Hepatic stellate cell (primary cell): ENCODE measurements at places on chromosomes 5 and 9.
A peak's percentile ranks its signal among the peaks of the same experiment; 100 is the strongest.

DNA sequence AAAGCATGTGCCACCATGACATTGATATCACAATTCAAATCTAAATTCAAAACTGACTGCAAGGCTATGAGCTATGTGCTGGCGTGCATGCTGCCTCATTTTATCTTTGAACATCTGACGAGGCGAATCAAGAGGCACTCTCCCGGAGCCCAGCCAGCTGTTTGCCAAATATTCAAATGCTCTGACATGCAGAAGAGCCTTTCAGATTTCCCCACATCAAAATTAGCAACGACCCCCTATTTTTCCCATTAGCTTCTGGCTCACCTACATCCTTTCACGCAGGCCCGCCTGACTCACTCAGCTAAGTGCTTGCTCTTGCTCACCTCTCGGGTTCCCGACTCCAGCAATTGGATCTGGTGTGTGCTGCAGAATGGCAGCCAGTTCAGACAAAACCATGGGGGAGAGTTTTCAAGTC lies 159.0 kb downstream of the NR2F1-AS1 start:
- no peak for DNase-seq

DNA sequence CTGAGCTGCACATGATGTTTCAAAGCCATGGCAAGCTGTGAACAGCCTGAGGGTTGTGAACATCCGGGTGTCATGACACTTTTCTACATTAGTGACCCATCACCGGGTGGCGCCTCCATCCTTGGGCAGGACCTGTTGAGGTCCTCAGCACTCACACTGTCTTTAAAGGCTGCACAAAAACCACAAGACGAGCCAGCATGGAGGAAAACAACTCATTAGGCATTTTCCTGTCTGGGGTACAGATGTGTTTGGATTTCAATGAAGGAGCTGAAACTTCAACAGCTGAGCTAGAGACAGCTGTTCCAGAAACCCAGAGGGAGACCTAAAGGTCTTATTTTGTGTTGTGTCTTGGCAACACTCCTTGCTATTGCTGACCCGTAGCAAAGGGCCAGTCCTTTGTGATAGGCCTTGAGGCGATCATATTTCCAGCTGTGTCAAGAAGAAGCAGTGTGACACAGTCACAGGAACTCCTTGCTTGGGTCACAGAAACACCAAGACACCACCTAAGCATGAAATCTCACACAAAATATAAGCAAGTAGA lies 151.8 kb upstream of the VLDLR start:
- no peak for DNase-seq

- peak; percentile 87 for DNase-seq
Observed at GRCh38 chr9:34603610-34604231, 8.2 kb downstream of the RPP25L start.

- no peak for DNase-seq
Observed at GRCh38 chr9:3902631-3903030, 376.8 kb upstream of the RFX3 start.

DNA sequence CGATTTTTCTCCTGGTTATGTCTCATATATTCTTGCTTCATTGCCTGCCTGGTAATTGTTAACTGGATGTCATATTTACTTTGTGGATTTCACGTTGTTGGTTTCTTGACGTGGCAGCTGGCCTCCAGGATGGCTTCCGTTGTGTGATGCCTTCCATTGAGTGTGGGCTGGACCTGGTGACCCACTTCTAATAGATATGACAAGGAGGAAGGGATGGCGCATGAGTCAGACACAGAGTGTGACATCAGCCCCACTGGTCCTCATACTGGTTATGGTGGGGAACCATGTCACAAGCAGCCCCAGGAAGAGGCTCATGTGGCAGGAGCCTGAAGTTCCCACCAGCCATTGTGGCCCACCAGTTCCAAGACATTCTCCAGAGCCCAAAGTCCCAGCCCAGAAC lies 6.4 kb upstream of the PAEP start:
- no peak for DNase-seq

GRCh38 chr5:105536675-105537074 lies 1974.1 kb upstream of the NUDT12 start:
- DNase-seq: no peak

GRCh38 chr5:66596636-66597182 lies 516 bp downstream of the MAST4 start:
- DNase-seq: peak; percentile 8

DNA sequence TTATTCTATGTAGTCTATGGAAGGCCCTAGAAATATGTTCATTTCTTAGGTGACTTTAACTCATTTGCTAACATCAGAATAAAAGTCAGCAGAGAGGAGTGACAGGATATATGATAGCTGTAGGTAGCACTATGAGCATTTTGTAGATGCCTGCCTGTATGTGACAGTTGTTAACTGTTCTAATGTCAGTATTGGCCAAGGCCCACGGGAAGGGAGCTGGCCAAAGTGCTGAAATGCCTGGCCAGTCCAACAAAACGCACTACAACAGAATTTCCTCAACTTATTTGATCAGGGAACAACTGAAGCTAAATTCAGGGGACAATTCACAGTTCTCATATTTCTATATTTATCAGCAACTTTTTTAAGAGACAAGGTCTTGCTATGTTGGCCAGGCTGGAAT lies 20.8 kb downstream of the SV2C start:
- no peak for DNase-seq

DNA sequence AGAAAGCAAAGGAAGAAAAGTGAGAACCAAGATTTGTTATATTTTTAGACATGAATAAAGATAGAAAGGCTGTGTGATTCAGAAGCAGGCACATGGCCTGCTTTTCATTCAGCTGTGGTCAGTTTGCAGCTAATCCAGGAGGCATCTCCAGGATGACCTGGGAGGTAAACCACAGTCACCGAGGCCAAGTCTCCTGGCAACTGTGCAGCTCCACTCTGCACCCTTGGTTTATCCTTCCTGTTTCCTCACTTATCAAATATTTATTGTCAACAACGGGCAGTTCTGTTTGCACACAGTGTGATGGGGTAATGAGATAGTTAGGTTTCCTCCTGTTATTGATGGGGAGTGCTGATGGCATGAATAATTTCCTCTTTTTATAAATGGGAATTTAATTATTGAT lies 243.0 kb downstream of the PSAT1 start:
- DNase-seq: peak; percentile 47

DNA sequence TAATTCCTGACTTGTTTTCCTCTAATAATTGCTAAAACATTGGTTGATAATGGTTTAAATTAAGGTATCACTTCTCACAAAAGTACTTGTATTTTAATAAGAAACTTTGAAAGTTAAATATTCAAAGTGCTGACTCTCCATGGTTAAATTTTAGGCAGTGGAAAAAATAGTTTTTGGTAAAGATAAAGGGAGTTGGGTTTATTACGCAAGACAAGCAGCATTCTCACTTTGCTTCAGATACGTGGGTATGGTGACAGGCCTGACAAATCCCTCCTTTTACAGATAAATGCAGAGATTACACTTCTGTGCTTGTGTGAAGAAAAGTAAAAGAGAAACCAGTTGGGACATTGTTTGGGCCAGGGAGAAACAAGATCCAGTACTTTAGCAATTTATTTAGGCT lies 14.5 kb upstream of the FAM170A start:
- no peak for DNase-seq

DNA sequence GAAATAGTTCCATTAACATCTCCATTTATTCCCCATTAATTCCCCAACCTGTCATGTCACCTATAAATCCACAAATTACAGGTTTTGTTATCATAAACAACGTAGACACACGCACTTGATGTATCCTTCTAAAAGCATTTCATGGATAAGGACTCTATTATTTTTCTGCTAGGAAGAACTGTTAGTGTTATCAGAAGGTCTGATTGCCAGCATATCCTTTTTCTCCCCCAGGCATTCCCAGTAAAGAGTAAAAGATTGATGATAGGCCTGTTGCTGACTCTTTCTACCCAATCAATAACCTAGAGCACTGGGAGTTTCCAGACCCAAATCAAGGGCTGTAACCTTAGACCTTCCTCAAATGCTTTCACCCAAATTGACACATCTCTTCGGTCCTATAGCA lies 60.8 kb downstream of the RFK start:
- DNase-seq: no peak

DNA sequence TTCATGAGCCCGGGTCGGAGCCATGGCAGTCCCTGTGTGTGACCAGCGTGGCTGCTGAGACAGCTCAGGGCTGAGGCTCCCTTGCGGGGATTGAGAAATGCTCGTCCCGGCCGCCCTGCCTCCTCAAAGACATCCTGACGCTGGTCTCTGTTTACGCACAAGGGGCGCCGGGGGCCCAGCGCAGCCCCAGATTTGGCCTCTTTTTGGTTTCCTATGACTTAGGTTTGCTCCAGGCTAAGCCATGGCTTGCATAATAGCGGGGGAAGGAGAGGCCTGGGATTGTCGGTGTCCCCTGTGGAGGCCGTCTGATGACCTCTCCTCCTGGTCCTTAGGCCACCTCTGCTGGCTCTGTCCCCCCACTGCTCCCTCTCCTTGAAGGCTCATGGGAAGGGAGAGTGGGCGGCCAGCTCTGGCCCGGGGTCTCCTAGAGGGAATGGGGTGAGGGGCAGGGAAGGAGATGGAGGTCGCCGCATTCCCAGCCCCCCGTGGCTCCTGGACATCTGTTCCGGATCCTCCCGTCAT lies 3.5 kb downstream of the LAMC3 start:
- no peak for DNase-seq

DNA sequence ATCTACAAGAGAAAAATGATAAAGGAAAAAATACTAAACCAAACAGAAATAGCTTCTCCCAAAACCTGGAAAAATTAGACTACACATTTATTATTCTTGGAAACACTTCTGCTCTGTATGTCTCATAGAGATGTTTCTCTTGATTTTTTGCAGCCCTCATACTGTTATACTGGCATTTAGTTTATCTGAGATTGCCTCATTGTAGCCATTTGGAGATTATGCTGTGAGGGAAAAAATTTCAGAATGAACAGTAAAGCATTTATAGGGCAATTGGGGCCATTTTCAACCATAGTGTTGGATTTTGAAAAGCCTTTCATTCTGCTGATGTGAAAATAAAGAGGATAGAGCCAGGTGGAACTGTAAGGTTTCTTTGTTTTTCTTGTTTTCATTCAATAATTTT lies 441.8 kb upstream of the RIOK2 start:
- no peak for DNase-seq

DNA sequence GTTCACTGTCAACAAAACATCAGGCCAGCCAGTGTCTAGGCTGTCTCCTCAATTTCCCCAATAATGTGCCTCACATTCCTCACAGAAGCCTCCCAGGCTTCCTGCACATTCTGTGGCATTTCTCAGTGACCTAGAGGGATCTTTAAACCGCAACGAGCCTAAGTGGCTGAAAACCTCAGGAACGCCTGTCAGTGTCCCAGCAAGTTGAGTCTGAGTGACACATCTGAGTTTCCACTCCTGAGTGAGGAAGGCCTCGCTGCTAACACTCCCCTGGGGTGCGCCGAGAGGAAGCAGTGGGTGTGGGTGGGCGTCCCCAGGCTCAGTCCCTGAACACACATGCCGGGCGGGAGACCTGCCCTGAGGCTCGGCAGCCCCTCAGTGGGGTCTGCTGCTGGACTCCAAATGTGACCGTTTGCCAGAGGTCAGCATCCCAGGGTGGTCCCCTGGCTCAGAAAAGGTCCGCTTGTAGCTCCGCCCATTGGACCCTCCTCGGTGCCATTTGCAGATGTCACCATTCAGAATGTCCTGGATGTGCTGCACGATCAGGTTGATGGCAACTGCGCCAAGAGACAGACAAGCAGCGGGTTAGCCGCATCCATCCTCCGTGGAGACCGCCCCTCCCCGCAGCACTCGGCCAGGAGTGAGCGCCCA lies 6.3 kb downstream of the UCK1 start:
- no peak for DNase-seq

DNA sequence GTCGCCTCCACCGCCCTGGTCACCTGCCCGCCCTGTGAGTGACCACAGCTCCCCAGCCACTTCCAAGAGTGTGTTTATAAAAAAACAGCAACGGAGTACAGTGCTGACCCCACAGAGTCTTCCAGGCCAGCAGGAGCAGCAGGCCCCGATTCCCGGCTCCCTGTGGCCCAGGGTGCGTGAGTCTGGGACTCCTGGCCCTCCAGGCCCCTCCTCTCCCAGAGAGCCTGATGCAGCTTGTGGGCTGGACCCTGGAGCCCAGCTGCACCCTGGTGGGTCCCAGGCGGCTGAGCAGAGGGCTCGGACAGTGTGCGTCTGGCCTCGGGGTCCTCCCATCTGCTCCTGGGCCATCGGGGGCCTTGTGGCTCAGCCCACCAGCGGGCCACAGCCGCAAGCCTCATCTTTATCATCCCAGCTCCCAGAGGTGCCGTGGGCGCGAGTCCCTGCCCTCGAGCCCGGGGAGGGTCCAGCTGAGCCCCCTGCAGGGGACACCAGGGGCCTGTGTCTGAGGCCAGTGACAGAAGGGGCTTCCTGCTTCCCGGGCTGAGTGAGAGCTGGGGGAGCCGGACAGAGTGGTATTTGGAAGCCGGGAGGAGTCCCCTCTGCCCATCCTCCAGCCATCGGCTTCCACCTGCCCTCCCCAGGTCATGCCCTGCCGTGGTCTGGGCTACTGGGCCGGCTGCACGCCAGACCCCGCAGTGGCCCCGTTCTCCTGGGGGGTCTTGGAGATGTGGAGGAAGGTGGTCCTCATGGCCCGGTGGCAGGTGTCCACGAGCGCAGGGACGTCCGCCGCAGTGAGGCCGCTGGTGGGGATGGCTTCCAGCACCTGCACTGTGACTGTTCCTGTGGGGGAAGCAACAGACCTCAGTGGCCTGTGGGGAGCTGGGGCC lies 10.6 kb downstream of the EGFL7 start:
- DNase-seq: no peak

DNA sequence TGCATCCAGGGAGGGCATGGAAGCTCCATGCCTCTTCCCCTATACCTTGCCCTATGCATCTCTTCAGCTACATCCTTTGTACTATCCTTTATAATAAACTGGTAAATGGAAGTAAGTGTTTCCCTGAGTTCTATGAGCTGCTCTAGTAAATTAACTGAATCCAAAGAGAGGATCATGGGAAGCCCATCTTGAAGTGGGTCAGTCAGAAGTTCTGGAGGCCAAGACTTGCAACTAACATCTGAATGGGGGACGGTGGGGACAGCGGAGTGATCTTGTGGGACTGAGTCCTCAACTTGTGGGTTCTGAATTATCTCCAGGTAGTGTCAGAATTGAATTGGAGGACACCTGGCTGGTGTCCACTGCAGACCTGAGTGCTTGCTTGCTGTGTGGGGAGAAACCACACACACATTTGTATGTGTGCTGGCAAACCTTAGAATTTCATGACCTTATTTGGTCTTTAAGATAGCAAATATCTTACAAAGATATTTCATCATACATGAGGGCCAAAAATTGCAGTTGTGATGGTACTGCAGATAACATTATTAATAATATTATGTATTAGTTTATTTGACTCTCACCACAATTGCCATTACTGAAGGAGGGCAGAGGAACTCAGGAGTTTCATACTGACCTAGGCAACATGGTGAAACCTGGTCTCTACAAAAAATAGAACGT lies 5.5 kb upstream of the PRELID2 start:
- no peak for DNase-seq

GRCh38 chr5:14730466-14730865 lies 65.9 kb downstream of the OTULIN start:
- no peak for DNase-seq

- DNase-seq: no peak
Observed at GRCh38 chr9:68950689-68951088, 63.2 kb downstream of the PRKACG start.
